ENCODE measurements at places on chromosomes 12 and 14. TPM values are rescaled to one million over a fixed set of nuclear protein-coding genes. Genes with fewer than 3 reads are reported as not detected.

The SLCO1B1 gene
- not detected for polyA plus RNA-seq

The SERPINA5 gene
- polyA plus RNA-seq: not detected

The CRACR2A gene
- polyA plus RNA-seq: 10.1 TPM

The CLEC1A gene
- polyA plus RNA-seq: not detected

Measured in IgD-negative memory B cell (primary cell).